Aorta (tissue), 5 donors: ENCODE measurements at places on chromosomes 3 and 15. TPM values are rescaled to one million over a fixed set of nuclear protein-coding genes. Genes with fewer than 3 reads are reported as not detected.

- no peak for DNase-seq
Measured at GRCh38 chr3:119409844-119410243, 53.6 kb downstream of the TMEM39A start.

Gene SCAMP2
- 62.2 TPM for total RNA-seq

DNA sequence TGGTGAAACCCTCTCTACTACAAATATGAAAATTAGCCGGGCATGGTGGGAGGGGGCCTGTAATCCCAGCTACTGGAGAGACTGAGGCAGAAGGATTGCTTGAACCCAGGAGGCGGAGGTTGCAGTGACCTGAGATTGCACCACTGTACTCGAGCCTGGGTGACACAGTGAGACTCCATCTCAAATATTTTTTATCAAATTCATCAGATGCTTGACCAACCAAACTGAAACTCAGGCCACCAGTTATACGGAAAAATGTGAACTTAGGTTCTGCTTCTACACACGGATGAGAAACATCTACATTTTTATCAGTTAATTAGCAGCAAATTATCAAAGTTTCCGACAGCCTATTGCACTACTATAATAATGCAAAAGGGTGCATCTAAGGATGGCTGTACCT, 4.8 kb downstream of the ARF4 start:
- no peak for DNase-seq

DNA sequence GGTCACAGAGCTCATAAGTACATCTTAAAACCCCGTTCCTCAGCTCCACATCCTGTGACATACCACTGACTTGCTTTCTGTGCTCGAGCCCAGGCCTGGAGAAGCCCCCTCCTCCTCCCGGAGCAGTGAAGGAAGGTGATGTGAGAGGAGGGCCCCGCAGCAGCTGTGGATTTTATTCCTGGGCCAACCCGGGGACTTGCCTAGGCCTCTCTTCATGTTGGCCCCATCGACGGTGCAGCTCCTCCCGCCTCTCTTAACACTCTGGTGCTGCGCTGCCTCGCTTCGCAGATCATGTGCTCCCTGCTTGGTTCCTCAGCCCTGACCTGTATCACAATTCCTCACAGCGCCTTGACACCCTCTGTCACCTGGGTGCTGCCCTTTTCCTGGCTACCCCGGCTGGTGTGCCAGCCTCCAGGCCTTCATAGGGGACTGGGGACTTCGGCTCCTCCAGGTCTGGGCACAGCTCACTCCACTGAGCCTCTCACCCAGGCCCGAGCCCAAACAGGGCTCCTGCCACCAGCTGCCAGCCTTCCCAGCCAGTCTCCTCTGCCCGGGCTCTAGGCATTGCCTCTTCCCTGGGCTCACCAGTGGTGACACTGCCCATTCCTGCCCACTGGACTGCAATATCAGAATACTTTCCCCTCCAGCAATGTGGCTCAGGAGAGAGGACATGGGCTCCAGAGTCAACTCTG, 21.5 kb downstream of the MAGEF1 start:
- no peak for DNase-seq

Gene ABHD10
- 21.6 TPM for total RNA-seq

DNA sequence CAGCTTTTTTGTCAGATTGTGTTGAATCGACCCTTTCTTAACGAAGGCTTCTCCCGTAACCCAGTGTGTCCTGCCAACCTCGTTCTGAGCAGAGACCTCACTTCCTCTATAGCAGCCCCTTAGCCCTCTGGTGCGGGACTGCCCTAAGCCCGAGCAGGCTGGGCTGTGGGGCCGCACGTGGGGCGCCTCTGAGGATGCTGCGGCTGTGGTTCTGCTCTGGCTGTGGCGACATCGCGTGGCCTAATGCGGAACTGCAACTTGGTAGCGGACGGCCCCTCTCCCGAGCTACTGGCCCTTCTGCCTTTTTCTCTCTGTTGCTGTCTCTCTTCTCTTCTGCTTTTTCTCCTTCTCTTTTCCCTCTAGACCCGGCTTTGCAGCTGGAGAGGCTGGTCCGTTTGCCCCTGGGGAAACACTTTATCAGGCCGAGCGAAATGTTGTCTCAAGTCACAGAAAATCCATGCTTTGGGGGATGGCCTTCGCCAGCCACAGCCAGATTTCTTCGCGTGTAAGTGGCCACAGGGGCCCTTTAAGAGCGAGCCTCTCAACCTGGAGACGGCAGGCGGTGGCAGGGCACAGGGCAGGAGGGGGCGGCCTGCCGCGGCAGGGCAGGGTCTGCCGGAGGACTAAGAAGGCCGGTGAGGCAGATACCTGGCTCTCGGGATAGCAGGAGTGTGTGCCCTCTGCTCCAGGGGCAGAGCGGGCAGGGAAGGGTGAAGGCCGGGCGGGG, 19.4 kb upstream of the KIF23 start:
- DNase-seq: peak; percentile 86

Gene PARP14
- total RNA-seq: 54.4 TPM

DNA sequence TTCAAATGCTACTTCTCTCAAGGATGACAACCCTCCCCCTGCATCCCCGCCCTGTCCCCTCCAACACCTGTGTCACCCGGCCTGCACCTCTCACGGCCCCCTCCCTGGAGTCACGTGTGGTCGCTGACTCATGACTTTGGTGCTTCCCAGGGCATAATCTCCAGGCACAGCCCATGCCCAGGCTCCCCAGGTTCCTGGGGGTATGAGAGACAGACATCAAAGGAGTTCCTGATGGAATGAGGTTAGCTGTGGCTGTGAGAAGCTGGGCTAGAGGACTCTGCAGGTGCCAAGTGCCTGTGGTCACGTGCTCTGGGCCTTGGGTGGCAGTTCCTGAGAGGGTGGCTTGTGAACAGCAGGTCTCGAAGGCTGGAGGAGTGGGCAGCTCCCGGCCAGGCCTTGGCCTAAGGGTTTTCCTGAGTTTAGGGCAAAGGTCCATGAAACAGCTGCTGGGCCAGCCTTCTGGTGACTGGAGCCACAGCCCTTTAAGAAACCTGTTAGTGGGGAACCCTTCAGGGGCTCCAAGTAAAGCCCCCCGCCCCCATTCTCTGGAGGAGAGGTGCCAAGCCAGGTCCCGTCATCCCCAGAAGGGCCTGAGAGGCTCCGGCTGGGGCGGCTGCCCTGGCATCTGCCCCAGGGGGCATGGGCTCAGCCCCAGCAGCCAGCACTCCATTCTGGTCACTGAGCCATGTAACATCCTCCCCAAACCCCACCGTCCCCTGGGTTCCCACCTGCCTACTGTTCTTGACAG, 230.0 kb downstream of the XXYLT1 start:
- DNase-seq: no peak

Gene RLBP1
- not detected for total RNA-seq

DNA sequence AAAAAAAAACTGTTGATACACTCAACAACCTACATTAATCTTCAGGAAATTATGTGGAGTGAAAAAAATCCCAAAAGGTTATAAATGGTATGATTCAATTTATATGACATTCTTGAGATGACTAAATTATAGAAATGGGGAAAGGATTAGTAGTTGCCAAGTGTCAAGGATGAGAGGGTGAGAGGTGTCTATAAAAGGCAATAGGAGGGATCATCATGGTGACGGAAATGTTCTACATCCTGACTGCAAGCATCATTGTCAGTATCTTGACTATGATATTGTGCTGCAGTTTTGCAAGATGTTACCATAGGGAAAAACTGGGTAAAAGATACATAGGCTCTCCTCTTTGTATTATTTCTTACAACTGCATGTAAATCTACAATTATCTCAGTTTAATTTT, 125.6 kb downstream of the FRMD5 start:
- DNase-seq: no peak

GRCh38 chr3:124486324-124486723, 243.9 kb upstream of the UMPS start:
- DNase-seq: no peak

DNA sequence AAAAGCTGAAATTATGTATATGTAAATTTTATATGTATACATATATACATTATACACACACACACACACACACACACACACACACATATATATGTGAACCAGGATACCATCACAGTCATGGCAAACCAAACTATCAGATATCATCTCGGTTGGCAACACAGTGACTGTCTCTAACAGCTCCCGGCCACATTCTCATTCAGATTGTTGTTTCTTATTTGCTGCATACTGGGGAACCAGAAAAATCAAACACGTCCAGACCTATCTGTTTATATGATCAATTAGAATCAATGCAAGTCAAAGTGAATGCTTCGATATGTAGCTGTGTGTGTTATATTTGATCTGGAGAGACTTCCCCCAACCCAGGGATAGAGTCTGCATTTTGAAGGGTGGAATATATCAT, 61.1 kb downstream of the TIPARP start:
- DNase-seq: no peak

DNA sequence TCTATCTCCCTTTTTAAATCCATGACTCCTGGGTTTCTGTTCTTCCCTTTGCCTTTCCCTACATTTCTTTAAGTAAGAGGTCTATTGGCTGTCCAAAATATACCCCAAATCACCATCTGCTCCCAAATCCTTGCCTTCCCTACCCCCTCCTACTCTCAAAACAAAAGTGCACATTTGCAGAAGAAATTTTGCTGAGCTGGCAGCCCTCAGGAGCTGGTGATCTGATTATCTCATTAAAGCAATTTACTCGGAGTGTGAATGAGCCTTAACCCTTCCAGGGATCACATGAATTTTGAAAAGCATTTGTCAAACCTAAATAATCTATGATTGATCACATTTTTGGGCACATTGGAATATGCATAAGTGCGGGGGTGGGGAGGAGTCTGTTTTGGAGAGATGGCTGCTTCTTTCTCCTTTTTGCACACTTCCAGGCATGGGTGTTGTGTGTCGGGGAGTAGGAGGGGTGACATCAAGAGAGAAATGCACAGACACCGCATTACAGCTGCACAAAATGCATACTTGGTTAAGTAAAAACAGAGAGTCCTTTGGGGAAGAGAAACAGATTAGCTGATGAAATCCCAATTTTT, 892.6 kb downstream of the TUSC7 start:
- no peak for DNase-seq

DNA sequence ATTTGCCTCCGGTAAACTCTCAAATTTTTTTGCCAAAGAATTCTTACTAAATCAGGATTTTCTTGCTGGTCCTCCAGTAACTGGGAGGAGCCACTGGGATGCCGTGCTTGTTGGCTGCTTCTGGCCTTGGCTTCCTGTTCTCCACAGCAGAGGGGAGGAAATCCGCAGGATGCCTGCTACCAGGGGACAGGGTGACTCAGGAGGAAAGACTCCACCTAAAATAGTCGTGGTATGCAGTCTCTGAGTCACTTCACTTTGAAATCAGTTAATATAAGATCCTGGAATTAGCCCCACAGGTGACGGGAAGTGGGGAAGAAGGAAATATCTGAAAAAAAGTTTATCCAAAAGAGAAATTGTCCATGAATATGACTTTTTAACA, 6.5 kb upstream of the TM4SF18 start:
- peak; percentile 92 for DNase-seq

Gene PLSCR5
- total RNA-seq: not detected

Gene LPCAT4
- 78.6 TPM for total RNA-seq

- no peak for DNase-seq
Measured at GRCh38 chr3:4512895-4513616, 19.9 kb downstream of the ITPR1 start.

DNA sequence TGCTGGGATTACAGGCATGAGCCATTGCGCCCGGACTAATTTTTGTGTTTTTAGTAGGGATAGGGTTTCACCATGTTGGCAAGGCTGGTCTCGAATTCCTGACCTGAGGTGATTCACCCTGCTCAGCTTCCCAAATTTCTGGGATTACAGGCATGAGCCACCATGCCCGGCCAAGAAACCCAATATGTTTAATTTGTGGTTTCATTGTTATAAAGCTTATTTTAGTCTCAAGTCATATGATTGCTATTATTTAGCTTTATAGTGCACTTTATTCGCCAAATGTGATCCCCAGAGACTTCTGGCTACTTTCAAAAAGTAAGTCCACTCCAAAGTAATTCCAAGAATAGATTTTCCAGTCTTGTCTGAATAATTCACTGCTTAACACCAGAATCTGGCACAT, 19.3 kb upstream of the SLC4A7 start:
- DNase-seq: peak; percentile 76

Gene KIF15
- total RNA-seq: 0.93 TPM

- no peak for DNase-seq
Measured at GRCh38 chr15:22855791-22856190, 17.3 kb downstream of the NIPA2 start.

Gene PIGB
- 18.3 TPM for total RNA-seq

DNA sequence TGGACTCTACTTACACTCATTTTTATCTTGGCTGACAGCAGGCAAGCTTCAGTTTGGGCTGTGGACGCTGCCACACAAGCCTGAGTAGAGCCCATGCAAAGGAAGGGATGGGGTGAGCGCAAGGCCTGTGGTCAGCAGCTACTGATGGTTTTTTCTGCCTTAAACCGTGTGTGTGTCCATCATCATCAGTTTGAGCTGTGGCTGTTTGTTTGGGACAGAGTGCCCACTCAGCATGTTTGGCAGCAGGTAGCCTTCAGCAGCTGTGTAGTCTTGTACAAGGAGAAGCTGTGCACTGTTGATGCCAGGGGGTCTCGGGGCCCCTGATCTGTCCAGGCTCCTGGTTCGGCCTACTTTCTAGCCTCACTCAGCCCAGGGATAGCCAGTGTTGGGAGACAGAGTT, 3.5 kb downstream of the RBM15B start:
- peak; percentile 22 for DNase-seq

GRCh38 chr3:172189213-172189612, 149.8 kb downstream of the FNDC3B start:
- DNase-seq: no peak

DNA sequence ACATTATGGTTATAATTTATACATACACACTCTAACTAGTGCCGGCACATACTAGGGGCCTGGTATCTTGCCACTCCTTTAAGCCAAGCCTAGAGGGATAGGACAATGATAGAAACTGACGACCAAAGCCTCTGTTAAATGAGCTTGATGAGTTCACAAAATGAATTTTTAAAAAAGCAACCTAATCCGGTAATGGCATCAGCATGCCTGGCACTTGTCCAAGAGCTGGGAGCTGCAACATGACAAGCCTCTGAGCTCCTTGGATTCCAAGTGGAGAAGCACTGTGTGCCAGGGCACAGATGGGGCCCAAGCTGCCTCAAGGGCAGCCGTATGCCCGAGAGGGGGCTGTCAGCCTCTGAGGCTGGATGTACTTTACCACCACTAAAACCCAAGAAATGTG, 9.7 kb downstream of the ETV5 start:
- peak; percentile 82 for DNase-seq

Gene RPUSD2
- 6.1 TPM for total RNA-seq

- no peak for DNase-seq
Measured at GRCh38 chr3:270688-271087, 74.1 kb downstream of the CHL1 start.

- DNase-seq: peak; percentile 68
Measured at GRCh38 chr15:85667491-85668424, 127.0 kb downstream of the KLHL25 start.
